GDM1 (cell line): ENCODE measurements at places on chromosomes 6 and 20.
A peak's percentile ranks its signal among the peaks of the same experiment; 100 is the strongest.

GRCh38 chr6:106060167-106060566, 26.0 kb upstream of the PRDM1 start:
- DNase-seq: no peak

- no peak for DNase-seq
Observed at GRCh38 chr6:81900616-81901015, 148.1 kb upstream of the TENT5A start.

DNA sequence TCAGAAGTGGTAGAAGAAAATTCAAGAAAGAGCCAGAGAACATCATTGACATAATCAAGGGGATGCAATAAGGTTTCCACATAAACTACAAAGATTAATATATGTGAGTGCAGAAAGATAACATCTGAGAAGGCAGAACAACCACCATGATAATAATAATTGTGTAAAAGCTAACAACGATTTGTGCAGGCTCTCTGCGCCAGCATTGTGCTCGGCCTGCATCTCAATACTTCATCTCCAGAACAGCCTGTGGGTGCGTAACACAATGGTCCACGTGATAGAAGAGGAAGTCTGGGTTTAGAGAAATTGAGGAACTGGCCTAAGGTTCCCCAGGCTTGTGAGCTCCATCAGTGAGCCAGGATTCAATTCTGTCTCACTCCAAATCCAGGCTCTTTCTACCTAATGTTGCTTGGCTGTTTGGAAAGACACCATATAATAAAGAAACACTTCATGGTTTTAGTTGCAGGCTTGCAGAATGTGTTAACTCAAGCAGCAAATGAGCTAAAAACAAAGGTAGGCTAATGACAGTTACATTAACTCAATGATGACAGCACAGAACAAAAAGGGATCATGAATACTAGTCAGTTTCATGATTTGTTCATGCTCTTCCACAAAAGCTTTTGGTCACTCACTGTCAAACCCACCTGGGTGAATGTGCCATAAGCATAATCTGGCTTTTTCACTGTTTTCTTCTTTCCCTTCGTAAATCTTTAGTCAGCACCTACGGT, 71.2 kb downstream of the LY86 start:
- peak; percentile 84 for DNase-seq

- DNase-seq: no peak
Observed at GRCh38 chr6:157813750-157814455, 9.1 kb upstream of the SNX9 start.

DNA sequence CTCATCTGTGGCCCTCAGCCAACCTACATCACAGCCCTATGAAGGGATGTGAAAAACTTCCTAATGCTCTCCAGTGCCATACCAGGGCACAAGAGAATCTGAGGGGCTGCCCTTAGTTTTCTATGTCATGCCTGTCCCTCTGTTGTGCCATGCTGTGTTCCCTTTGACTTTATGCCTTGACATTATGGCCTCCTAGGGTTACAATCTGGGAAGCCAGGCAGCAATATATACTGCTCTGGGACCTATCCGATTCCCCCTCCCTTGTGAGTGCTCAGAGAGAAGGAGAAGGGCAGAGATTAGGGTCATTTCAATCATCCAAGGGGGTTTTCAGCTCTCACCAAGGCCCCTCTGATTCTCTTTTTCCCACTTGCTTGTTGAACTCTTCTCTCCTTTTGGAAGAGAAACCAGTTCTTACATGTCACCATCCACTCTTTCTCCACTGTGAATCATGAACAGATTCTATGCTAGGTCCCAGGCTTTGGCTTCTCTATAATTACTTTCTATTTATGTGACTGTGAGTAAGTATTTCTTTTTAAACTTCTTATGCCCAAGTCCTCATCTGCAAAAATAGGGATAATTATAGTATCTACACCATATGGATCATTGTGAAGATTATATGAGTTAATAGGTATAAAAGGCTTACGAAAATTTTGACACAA, 14.2 kb upstream of the FRK start:
- no peak for DNase-seq

DNA sequence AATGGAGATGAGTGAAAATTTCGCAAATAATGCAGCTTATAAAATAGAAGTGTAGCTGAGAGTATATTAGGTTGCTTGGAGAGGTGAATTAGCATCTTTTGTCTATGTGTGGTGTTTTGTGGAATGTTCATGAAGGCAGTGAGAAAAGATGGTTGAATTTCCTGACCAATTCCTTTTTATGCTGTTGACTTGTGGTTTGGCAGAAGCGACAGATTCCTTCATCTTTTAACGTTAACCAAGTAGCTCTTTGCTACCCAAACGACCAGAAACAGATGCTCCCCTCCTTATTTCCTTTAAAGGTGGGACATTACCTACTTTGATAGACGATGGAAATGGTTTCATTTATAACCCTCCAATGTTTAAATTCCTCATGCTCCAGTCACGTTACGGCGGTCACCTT, 390.5 kb downstream of the QKI start:
- DNase-seq: no peak

DNA sequence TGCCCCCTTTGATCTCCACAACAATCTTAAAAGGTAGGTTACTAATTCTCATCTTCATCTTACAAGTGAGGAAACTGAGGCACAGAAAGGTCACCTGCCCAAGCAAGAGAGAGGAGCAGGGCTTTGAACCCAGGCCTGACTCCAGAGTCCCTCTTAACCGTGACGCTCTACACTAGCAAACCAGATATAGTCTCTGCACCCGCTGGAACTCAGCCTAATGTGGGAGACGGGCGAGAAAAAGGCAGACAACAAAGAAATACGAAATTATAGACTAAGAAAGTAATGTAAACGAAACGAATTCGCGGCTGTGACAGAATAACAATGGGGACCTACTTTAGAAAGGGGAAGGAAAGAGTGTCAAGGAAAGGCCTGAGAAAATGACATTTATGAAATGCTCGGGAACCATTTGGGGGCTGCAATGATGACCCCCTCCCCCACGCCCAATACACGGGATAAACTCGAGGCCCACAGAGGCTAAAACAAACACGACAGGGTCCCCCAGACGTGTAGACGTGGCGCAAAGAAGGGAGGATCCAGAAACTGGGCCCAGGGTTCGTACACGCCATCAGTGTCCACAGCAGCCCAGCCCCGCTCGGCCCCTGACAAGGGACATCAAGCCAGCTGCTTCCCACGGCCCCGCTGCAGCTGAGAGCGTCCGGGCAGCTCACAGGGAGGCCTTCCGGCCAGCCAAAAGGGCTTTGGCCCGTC, 637 bp downstream of the TRPC4AP start:
- DNase-seq: no peak

DNA sequence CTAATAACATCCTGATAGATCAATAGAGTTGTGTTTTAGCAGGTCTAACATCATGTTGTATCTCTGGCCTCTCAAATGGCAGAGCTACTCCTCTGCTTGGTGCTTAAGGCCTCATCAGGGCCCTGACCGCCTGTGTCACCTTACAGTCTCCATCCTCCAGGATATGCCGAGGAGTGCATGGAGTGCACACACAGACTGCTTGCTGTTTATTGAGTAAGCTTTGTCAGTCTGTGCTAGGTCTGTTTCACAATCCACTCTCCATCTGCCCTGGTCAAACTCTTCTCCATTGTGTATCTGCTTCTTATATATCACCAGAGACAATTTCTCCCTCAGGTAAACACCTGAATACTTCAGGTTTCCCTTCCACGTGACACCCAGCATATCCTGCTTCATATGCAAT, 136.1 kb downstream of the SLC24A3 start:
- DNase-seq: no peak

DNA sequence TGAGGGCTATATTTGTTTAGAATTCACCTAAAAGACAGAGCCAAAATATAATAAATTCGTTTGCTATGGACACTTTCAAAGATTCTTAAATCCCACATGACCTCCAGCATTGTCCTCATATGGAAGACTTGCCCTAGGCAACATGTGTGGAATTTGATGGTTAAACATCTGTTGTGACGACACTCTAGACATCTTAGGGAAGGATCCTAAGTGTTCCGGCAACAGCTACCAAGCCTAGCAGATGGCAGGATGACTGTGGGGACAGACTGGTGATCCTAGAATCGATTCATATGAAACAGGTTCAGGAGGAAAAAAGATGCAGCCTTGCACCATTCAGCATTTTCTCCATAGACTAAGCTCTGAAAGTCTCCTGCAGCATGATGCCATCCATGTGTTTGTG, 77.6 kb upstream of the BACH2 start:
- no peak for DNase-seq

DNA sequence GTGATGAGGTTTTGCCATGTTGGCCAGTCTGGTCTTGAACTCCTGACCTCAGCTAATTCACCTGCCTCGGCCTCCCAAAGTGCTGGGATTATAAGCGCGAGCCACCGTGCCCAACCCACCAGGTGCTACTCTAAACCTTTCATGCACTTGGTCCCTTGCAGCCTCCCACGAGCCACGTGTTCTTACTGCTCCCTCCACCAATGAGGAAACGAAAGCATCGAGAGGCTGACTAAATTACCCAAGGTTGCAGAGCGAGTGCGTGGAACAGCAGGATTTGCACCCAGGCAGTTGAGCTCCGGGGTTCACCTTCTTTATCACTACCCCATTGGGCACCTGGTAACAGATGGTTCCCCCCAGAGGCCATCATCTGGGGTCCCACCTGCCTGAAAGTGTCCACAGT, 208.3 kb downstream of the LY86 start:
- no peak for DNase-seq

DNA sequence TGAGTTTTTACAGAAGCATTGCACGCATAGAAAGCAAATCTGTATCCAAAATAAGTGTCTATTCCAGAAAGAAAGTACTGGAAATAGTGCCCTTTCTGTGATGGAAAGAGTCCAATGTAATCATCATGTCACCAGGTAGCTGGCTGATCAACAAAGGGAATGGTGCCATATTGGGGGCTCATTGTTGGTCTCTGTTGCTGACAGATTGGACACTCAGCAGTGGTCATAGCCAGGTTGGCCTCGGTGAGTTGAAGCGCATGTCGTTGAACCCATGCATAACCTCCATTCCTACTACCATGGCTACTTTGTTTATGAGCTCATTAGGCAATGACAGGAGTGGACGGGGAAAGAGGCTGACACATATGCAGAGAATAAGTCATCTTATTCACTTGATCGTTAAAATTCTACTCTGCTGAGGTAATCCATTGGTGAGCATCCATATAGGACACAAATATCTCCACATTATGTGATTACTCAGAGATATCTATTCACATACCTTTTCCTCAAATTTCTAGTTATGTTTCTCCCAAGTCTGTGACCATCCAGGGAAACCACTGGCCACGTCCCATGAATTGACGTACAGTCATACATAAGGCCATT, 560.5 kb downstream of the HAO1 start:
- no peak for DNase-seq

DNA sequence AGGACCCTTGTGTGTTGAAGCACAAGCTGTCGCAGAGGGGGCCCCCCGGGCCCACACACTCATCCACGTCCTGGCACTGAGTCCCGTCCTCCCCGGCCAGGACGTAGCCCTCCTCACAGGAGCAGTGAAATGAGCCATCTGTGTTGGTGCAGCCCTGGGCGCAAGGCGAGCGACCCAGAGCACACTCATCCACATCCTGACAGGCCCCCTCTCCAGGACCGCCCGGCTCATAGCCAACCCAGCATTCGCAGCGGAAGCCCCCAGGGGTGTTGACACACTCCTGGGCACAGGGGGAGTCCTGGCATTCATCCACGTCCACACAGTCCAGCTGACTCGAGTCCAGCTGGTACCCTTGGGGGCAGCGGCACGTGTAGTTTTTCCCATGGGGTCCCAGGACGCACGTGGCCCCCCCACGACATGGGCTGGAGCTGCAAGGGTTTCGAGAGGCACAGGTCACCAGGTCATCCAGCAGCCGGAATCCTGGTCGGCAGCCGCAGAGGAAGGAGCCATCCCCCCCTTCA, 1.2 kb downstream of the CD93 start:
- DNase-seq: no peak
